ENCODE measurements at places on chromosomes 2 and 18. TPM values are rescaled to one million over a fixed set of nuclear protein-coding genes. Genes with fewer than 3 reads are reported as not detected.

- DNase-seq, result no peak
Measured at GRCh38 chr18:58687871-58688308, 16.6 kb downstream of the MALT1 start.

DNA sequence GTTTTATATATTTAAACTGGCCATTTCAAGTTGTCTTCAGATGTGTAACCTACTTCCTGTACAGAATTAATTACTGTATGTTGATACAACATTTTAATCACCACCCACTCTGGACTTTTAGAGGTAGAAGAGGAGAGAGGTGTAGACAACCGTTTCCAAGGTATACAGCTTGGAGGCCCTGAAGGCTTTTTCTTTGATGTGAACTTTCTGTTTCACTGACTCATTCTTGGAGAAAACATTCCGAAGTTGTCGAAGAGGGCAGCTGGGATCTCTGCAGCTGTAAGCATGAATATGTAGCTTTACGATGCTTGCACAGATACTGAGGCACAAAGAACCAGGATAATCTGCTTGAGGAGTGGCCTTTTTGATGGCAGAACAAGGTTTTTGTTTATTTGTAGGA lies 137.0 kb downstream of the NCKAP5 start:
- no peak for DNase-seq

GRCh38 chr2:8416849-8417832 lies 264.7 kb upstream of the ID2 start:
- DNase-seq, result no peak

- DNase-seq, result no peak
Measured at GRCh38 chr2:185338104-185338503, 400.5 kb upstream of the FSIP2 start.

DNA sequence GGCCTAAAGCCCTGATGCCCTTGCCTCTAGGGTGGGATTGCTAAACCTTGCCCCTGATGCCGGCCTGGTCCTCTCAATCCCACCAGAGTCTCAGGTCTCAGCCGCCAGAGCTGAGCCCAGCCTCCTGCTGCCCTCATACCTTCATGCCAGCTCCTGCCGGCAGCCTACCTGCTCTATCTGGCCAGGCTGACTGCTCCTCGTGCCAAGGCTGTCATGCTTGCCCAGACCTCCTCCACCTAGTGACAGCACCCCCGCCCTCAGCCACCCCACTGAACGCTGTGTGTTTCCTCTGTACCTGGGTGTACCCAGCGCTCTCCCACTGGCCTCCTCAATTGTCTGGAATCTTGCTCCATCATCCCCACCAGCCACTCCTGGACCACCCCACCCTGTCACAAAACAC lies 120.1 kb downstream of the CACNB4 start:
- no peak for DNase-seq

GRCh38 chr18:45860492-45860891 lies 35.0 kb downstream of the SIGLEC15 start:
- DNase-seq, result no peak

- no peak for DNase-seq
Measured at GRCh38 chr2:30436859-30437435, 10.1 kb upstream of the LCLAT1 start.

DNA sequence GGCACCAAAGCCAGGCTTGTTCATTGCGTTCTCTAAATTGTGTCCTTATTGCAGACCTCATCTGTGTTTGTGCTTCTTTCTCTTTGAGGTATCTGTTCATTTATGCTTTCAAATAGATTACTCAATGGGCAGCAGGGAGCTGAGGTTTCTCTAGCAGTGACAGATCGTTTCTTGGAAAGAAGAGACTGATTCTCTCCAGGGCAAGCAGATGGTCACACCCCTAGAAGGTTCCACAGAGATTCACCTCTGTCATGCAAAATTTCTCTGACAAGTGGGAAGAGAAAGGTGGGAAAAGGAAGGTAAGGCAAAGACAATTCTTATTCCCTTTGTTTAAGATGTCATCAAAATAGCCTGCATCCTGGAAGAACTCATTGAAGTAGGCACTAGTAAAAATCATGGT lies 14.0 kb downstream of the DLGAP1 start:
- no peak for DNase-seq

GRCh38 chr2:70890469-70891065 lies 45.1 kb upstream of the ATP6V1B1 start:
- peak; percentile 85 for DNase-seq

GRCh38 chr2:176650104-176650837 lies 381.0 kb downstream of the MTX2 start:
- DNase-seq, result no peak

DNA sequence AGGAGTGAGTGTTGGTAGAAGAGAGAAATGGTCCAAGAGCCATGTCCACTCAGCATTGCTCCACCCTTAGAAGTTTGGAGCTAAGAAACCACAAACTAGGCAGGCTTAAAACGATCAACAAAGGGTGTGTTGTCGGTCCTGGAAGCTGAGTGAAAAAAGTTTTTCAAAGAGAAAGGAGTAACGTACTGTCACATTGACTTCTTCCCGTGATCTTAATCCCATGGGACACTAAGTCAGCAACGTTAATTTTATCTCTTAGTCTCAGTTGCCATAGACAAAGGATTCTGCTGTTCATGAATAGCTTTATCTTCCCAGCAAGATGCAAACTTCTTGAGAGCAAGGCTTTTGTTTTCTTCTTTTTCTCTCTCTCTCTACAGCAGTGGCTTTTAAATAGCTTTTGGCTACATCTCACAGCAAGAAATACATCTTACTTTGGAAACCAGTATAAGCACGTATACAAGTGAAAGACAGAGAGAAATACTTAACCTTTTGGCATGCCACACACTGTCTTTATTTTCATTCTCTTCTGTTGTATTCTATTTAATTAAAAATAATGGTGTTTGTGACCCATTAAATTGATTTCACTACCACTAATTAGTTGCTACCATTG lies 377.4 kb downstream of the TGIF1 start:
- DNase-seq, result no peak

- no peak for DNase-seq
Measured at GRCh38 chr2:237530472-237531433, 35.6 kb upstream of the PRLH start.

- DNase-seq, result no peak
Measured at GRCh38 chr2:108988076-108988795, 784 bp downstream of the EDAR start.

DNA sequence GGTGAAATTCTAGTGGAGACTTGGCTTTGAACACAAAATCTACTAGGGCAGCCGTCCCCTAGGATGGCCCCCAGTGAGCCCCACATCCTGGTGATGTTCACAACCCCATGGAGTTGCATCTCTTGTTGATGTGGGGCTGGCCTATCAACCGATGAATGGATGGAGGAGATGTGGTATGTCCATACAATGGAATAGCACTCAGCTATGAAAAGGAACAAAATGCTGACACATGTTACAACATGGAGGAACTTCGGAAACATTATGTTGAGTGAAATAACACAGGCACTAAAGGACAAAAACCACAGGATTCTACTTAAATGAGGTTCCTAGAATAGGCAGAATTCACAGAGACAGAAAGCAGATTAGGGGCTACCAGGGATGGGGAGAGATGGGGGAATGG lies 80.1 kb upstream of the ASAP2 start:
- DNase-seq, result no peak

SGPP2 gene
- 0.83 TPM for total RNA-seq

HOXD12 gene
- not detected for total RNA-seq

IGFBP2 gene
- 446 TPM for total RNA-seq

RGPD3 gene
- 0.46 TPM for total RNA-seq

TUBB8B gene
- total RNA-seq, result not detected

PTPRN gene
- 6.6 TPM for total RNA-seq

ST6GAL2 gene
- total RNA-seq, result 20.9 TPM

CXCR4 gene
- 4.2 TPM for total RNA-seq

SH3BP4 gene
- 25.3 TPM for total RNA-seq

LMAN2L gene
- total RNA-seq, result 20.9 TPM

STAT4 gene
- 0.80 TPM for total RNA-seq

KIF5C gene
- 2.9 TPM for total RNA-seq

Measured in esophagus muscularis mucosa (tissue), 4 donors.